KBM-7 (cell line): ENCODE measurements at places on chromosomes 2 and 18.

DNA sequence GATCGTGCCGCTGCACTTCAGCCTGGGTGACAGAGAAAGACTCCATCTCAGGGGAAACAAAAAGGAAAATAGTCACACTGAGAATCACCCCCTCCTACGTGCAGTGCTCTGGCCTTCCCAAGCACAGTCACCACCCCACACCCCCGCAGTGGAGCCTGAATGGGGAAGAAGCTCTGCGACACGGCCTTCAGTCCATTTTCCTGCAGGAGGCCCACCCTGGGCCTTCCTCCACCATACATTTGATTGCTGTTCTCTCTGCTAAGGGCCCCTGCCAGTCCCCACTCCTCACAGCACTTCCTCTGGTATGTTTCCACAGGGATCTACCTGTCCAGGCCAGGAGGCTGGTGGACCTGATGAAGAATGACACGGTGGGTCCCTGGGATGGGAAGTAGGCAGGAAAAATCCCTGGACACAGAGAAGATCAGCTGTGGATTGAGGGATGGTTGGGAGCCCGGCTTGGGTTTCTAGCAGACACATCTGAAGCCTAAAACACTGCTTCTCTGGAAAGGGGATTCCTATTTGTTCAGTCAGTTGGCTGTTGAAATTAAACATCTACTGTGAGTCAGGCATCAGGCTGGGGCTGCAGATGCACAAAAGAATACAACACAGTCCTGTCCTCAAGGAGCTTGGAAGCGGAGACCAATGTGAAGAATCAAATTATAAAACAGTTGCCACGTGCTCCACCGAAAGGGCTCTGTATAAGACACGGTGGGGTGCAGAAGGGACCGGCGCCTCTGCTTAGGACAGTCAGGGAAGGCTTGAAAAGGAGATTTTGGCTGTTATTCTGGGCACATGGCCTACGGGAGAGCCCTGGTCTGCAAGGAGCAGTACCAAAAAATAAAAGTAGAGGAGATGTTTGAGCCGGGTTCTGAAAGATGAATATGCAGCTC, 82.2 kb downstream of the PLB1 start:
- DNase-seq, result no peak

DNA sequence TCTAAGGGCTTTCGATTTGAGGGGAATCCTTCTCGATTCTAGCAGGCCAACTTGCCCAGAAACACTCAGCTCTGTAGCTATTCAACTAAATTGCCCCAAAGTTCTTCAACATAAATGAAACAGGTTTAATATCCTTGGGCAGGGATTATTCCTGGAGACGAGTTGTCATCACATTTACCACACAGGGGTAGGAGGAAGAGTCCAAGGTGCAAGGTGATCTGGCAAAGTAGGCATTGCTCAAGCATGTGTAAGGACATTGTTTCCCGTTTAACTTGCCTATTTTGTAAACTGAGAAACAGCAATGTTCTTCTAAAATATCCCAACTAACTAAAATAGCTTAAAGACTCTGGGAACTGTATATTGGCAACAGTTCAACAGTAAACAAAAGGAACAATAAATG, 814.3 kb downstream of the BCL11A start:
- DNase-seq, result no peak

DNA sequence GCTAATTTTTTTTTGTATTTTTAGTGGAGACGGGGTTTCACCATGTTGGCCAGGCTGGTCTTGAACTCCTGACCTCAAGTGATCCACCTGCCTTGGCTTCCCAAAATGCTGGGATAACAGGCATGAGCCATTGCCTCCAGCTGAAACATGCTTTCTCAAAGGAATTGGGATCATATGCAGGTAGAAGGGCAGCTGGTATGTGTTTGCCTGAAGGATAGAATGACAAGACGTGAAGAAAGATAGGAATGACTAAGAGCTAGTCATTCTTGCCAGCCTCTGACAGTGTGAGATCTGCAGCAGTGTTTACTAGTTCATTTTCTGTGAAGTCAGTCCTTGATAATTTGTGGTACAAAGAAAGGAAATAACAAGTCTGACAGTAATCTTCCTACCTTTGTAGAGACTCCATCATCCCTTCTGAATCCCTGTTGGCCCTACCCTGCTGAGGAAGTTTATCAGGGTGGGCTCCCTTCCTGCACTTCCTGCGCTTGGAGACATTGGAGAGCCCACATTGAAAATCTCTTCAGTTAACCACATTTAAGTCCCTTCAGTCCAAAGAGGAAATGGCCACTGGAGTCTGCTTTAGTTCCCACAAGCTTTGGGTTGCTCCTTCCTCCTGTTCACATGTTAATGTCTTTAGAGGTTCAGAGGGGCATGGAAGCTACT, 14.7 kb downstream of the CFLAR start:
- peak; percentile 32 for DNase-seq

GRCh38 chr18:76458522-76459311, 36.3 kb downstream of the ZNF516 start:
- DNase-seq, result no peak

GRCh38 chr2:217049956-217050355, 190.1 kb upstream of the TNP1 start:
- no peak for DNase-seq

DNA sequence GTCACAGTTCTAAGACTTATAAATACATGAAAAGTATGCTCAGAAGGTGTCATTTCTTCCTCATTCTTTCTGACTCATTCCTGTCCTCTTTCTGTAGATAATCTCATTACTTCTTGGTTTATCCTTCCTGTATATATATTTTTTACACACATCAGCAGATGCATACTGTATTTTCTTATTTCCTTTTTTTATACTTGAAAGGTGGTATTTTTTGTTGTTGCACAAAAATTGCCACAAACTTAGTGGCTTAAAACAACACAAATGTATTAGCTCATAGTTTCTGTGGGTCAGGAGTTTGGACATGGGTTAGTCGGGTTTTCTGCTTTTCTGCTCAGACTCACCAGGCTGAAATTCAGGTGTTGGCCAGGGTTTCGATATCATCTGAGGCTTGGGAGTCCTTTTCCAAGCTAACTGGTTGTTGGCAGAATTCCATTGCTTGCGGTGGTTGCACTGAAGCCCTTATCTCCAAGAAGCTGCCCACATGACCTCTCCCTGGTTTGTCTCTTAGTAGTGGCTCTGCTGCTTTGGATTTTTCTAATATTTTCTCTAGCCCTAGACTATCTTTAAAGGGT, 162.6 kb downstream of the FMNL2 start:
- DNase-seq, result no peak

- DNase-seq, result peak; percentile 71
These were observed 60.4 kb upstream of the NABP1 start for GRCh38 chr2:191617575-191617974.

DNA sequence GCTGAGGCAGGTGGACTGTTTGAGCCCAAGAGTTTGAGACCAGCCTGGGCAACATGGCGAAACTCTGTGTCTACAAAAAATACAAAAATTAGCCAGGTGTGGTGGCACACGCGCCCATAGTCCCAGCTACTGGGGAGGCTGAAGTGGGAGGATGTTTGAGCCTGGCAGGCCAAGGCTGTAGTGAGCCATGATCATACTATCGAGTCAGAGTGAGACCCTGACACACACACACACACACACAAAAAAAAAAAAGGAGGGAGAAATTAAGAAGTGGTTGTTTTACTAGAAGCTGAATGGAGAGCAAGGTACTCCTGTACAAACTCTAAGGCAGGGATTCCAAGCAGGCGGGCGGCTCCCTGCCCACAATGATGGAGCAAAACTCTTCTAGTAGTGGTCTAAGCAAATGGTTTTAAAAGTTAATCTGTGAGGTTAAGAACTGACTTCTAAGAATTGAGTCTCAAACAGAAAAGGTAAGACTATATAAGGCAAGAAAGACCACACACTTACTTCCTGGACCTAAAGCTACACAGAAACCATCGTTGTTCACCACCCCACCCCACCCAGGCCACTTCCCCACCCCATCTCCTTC, 2.6 kb downstream of the ANKRD44 start:
- DNase-seq, result no peak

DNA sequence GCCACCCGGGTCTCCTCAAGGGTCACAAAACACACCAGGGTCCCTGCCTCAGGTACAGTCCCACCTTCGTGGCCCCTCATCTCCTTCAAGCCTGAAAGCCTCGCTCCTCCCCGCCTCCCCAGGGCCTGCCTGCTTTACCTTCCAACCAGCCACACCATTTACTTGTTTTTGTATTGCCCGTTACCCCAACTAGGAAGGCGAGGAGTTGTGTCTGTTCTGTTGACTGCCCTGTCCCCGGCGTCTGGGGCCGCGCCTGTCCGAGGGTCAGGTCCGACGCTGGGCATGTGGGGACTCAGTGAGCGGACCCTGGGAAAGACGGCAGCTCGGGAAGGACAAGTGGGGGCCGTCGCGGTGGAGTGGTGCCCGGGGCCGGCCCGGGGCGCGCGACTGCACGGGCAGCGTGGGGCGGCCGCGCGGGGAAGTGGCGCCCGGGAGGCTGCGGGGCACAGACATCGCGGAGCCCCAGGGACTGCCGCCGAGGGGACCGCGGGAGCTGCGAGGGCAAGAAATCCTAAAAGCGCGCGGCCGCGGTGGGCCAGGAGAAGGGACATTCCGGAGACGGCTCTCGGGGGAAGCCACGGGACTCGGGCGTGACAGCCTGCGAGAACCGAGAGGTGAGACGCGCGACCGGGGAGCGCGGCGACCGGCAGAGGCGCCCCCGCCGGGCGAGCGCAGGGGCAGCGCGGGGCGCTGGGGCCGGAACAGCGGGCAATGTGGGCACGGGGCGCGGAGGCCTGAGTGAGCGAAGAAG, 797 bp upstream of the GRHL1 start:
- peak; percentile 45 for DNase-seq

DNA sequence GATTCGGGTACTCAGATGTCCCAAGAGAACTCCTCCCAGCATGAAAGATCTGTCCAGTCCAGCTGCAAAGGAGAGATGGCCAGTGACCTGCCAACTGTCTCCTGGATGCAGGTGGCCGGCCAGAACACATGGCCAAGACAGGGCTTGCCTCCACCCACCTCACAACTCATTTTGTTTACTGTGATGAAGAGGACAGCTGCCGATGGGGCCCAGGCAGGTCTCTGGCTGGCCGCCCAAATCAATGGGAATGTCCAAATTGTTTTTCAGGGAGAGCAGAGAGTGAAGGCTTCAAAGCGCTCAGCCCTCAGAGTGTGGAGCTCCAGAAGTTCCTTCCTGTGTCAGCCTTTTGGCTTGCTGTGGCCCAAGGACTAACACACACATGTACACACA, 41.9 kb downstream of the FOSL2 start:
- no peak for DNase-seq

DNA sequence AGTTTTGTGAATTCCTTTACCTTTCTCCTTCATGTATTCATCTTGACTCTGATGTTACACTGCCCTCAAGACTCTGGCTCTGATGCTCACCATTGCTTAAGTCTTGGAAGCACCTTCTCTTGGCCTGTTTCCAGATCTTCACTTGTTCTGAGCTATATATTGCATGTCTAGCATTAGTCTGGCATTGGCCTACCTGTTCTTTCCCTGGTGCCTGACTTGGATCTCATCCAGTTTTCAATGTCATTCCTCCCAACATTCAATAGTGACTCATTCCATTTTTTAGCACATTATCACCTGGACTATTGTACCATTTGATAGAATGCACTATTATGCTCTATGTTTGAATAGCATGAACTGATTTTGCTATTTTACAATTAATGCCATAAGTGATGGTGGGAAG, 127.3 kb upstream of the NYAP2 start:
- no peak for DNase-seq

DNA sequence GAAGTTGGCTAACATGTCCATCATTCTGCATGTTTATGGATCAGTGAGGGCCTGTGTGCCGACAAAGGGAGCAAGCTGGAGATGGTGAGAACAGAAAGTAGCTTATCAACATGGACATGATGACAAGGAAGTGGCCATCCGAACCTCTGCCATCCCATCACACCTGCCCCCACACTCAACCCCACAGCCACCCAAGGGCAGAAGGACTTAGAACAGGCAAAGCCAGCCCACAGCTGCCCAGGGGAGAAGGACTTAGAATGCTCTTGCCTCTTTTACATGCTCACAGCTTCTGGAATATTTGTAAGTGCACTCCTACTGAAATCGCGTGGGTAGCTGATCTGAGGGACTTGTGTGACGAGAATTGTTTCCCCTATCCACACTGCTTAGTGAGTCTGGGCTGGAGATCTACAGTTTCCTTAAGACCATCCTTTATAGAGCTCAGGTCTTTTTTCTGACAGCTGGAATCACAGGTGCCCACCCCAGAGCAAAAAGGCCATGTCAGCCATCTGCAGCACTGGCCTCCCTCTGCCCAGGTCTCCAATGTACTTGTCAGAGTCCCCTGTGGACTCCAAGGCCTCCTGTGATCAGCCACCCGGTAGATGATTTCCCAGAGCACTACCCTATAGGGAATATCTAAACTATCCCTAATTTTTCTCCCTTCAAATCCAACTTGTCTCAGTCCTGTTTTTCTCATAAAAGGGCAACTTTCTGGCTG, 154.1 kb downstream of the SMAD7 start:
- DNase-seq, result no peak

DNA sequence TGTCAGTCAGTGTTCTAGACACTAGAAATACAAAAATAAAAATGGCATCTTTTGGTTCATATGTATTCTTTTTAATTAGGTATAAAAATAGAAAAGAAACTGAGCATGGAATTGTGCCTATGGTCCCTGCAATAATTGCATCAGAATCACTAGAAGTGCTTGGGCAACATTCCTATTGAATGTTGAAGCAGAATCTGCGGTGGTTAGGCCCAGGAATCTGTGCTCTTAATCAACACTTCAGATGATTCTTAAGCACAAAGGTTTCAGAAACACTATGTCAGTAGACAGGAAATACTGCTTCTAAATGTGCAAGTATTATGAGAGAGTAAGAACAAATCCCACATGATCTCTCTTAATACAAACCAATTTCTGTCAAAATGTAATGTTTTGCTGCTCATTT, 20.3 kb upstream of the RBBP8 start:
- no peak for DNase-seq

DNA sequence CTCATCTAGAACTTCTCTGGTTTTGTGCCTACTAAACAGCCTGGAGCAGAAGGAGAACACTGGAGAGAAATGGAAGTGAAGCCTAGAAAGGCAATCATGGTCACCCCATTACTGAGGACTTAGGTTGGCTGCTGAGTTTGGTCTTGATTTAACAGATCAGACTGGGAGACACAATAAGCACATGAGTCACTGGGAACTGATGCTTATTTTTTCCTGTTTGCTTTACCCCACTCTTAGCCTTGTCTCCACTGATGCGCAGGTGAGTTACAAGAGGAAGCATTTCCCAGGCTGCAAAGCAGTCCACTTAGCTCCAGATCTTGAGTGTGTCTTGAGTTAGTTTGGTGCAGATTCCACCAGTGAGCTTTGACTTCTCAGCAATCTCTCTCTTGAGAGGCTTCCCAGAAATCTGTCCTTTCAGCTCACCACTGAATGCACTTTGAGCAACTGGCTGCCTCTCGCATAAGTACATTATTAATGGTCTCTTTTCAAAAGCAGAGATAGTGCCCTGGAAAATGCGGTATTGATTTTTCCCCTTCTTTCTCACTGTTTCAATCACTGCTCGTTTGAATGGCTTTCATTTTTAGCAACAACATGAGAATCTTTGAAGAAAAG, 390.2 kb upstream of the SETBP1 start:
- DNase-seq, result no peak

- DNase-seq, result no peak
These were observed 25.2 kb downstream of the NUP35 start for GRCh38 chr2:183149489-183149888.

GRCh38 chr2:201057087-201057521, 14.4 kb downstream of the HYCC2 start:
- DNase-seq, result no peak

GRCh38 chr18:44805643-44806042, 125.0 kb downstream of the SETBP1 start:
- no peak for DNase-seq
